NCI-H510A (cell line): ENCODE measurements at places on chromosomes 6 and 20.

DNA sequence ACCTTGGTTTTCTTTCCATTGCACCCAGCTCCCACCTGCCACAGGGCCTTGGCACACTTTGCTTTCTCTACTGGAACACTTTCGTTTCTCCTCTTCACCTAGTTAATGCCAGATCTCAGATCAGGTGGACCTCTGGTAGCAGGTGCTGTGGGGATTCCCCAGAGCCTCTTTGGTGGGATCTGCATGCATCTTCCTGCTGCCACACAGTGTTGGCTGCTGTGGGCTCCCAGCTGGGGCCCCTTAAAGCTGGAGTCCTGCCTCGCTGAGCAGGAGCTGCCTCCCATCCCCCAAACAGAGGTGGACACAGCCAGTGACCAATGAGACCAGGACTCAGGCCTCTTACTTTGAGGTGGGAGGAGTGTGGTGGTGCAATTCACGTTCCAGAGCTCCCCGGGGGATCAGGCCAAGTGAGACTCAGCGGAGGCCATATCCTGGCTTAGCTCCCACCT, 28.4 kb downstream of the CEBPB start:
- DNase-seq: no peak

- no peak for DNase-seq
Observed at GRCh38 chr6:147904416-147904815, 395.9 kb downstream of the SAMD5 start.

DNA sequence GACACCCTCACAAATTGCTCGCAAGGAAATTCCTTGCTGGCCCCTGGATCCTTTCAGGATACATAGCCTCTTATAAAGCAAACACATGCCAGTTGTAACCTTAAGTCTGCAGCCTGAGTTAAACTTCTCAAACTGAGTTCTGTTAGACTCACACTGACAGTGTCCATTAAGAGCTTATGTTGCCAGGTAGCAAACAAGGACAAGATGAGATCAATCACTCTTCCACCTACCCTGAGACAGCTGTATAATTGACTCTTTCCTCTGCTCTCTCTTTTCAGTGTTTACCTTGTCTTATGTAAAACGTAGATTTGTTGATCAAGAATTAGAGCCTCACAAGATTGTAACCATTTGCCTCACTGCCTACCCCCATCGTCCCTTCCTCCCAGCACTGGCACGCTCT, 359.8 kb downstream of the EPM2A start:
- no peak for DNase-seq

- no peak for DNase-seq
Observed at GRCh38 chr20:47334022-47334551, 22.4 kb downstream of the ZMYND8 start.

DNA sequence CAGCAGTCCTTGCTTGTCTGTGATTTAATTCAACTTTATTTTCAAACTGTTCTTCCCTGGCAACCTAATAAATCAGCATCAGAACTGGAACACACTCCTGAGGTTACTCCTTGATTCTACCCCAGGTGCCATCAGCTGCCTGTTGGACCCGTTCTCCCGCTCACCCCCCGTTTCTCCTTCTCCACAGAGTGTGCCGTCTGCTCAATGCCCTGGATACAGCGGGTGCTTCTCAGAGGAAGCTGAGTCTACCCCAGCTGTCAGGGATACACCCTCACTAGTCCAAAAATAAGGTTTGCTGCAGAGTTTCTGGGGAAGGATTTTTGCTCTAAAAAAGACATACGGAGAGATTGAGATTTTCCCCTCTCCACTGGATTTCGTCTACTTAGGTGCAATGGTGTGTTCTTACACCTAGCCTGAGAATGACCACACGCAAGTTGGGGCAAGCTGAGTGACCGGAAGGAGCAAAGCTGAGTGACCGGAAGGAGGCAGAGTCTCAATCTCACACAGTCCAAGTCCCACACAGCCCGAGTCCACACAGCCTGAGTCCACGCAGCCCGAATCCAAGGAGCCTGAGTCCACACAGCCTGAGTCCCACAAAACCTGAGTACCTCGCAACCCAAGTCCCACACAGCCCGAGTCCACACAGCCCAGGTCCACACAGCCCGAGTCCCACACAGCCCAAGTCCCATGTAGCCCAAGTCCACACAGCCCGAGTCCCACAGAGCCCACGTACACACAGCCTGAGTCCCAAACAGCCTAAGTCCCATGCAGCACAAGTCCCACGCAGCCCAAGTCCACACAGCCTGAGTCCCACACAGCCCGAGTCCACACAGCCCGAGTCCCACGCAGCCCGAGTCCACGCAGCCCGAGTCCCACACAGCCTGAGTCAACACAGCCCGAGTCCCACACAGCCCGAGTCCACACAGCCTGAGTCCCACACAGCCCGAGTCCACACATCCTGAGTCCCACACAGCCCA, 58.6 kb upstream of the DACT2 start:
- no peak for DNase-seq

GRCh38 chr20:58990651-58991445, 9.8 kb downstream of the NELFCD start:
- no peak for DNase-seq
